Activated CD4-positive, alpha-beta T cell treated with anti-CD3 and anti-CD28 coated beads, Interleukin-10, Interleukin-2, amounts not matched to agents 100 ng/mL and 50 ng/mL, durations not matched to agents 16 hours and 8 hours (primary cell): ENCODE measurements at places on chromosomes 2 and 18.
A peak's percentile ranks its signal among the peaks of the same experiment; 100 is the strongest.

DNA sequence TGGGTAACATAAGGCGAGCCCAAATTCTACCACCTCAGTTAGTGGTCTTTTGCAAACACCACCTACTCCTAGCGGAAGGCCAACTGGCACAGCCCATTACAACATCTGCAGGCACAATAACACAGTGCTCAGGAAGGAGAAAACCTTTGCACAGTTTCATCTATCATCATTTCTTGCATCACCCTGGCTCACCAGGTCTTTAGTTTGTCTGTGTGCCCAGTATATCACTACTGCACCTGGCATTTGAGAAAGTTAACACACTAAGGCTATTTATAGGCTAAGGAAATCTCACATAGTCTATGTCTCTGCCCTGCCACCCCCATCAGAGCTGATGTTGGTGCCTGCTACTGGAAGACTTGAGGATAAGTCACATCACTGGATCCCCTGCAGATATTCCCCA, 484.0 kb downstream of the SATB2 start:
- DNase-seq: no peak

DNA sequence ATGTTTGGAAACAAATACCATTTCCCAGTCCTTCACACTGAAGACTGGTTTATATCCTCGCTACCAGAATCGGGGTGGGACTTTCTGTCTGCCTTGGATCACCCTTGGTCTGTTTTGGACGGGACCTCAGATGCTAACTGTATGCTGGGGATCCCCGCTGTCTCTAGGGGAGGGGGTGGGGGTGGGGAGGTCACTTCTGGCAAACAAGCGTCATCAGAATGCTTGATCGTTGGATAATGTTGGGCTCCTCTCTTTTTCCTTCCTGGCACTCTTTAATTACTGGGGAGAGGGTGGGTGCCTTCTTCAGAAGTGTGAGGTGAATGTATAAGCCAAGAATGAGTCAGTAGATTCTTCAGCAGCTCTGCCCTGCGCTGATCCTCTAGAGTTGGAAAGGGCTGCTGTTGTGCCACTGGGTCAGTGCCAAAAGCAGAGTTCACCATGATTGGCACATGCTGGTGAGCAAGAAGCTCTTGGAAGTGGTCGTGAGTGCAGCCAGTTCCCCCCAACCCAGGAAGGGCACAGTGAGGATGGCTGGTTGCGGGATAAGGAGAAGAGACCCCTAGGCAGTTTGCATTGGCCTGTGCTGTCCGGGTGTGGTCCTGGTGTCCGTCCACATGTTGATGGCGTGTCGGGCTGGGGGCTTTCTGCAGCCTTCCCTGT, 32.2 kb downstream of the DGKD start:
- peak; percentile 32 for DNase-seq

- DNase-seq: no peak
Observed at GRCh38 chr18:52598921-52599320, 258.9 kb downstream of the DCC start.

DNA sequence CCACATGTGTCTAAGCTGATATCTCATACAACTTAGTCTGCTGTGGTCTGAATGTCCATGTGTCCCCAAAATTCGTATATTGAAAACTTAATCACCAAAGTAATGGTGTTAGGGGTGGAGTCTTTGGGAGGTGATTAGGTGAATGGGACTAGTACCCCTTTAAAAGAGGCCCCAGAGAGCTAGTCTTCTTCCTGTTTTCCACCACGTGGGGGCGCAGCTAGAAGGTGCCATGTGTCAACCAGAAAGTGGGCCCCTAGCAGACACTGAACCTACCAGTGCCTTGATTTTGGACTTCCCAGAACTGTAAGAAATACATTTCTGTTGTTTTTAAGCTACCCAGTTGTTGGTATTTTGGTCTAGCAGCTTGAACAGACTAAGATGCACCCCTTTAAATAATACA, 86.6 kb downstream of the ASB1 start:
- peak; percentile 45 for DNase-seq

DNA sequence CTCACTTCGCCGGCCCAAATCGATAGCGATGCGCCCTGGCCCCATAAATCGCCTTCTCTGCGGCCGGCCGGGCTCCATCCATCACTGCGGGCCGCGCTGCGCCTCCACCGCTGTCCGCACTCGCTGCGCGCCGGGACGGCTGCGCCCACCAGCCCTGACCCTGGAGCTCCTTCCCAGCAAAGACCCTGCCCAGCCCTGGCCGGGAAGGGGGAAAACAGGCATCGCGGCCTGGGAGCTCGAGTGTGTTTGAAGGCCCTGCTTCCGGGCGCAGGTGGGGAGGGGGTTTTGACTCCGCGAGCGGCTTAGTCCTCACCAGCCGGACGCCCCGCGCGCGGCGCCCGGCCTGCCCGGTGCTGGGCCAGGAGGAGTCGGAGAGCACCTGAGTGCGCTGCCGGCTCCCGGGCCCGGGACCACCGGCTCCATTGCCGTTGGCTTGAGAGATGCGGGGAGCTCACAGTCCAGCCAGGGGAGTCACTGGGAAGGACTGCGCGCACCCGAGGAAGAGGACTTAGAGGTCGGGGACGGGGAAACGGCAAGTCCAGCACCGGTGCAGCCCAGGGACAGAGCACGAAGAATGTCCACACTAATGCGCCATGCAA, 1.1 kb downstream of the PAX8 start:
- no peak for DNase-seq

GRCh38 chr2:143420313-143420712, 291.1 kb downstream of the ARHGAP15 start:
- DNase-seq: no peak

- no peak for DNase-seq
Observed at GRCh38 chr18:49884465-49884864, 71.1 kb upstream of the ACAA2 start.

GRCh38 chr2:134973241-134974138, 54.9 kb downstream of the CCNT2 start:
- DNase-seq: peak; percentile 51

DNA sequence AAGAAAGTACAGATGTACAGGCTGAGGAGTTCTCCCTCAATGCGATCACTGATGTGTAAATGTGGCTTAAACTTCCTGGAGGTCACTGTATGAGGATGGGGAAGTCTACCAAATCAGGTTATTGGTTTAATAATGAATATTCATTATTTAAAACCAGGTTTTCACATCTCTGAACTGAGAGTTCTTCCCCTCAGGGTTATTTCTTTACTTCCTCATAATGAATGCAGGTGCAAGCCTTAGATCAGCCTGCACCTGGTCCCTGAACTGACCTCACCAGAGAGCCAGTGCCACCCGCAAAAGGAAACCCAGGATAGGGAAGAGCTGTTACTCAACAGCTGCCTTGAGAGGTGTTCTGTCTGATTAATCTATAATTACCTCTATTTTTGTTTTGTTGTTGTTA, 369.0 kb downstream of the EPHA4 start:
- no peak for DNase-seq

GRCh38 chr2:119119076-119119785, 39.3 kb downstream of the C1QL2 start:
- DNase-seq: no peak

DNA sequence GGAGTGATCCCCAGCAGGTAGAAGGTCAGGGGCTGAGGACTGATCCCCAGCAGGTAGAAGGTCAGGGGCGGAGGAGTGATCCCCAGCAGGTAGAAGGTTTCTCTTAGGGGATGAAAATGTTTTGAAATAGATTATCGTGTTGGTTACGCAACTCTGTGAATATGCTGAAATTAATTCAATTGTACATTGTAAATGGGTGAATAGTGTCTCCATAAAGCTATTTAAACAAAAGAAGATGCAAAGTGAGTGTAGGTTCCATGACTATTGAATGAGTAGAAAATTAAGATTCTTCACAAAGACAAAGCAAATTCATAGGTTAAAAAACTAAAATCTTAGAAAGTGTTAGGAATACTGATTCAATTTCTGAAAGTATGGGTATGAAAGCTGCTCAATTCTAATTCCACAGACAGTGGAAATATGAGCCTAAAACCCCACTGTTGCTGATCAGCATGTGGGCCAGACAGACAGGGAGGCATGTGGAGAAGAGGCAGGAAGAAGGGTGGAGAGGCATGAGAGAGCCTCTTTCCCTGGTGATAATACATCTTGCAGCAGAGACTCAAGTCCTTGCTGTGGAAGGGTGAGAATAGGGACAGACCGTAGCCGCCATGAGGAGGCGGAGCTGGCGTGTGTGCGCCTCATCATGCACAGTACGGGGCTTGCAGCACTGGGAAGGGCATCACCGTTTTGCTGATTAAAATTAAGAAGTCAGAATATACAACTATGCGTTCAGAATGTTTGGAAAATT, 85.9 kb upstream of the NFATC1 start:
- no peak for DNase-seq

- no peak for DNase-seq
Observed at GRCh38 chr2:19139386-19139785, 219.0 kb downstream of the OSR1 start.

GRCh38 chr2:201151127-201151981, 31.6 kb upstream of the CASP10 start:
- DNase-seq: peak; percentile 52

DNA sequence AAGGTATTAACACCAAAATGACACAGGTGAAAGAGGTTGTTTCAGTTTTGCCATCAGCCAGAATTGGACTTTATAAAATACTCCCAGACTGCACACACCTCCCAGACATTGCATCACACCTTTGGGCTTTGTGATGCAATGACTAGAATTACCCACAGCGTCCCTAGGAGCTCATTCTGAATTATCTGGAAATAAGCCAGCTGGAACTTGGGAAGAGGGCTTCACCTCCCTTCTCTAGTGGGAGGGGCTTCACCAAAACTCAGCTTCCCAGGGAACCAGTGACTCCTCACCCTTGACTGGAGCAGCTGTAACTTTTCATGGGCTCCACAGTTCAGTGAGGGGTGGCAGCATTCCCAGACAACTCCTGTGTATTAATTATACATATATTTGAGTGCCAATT, 83.1 kb upstream of the BZW1 start:
- DNase-seq: no peak

DNA sequence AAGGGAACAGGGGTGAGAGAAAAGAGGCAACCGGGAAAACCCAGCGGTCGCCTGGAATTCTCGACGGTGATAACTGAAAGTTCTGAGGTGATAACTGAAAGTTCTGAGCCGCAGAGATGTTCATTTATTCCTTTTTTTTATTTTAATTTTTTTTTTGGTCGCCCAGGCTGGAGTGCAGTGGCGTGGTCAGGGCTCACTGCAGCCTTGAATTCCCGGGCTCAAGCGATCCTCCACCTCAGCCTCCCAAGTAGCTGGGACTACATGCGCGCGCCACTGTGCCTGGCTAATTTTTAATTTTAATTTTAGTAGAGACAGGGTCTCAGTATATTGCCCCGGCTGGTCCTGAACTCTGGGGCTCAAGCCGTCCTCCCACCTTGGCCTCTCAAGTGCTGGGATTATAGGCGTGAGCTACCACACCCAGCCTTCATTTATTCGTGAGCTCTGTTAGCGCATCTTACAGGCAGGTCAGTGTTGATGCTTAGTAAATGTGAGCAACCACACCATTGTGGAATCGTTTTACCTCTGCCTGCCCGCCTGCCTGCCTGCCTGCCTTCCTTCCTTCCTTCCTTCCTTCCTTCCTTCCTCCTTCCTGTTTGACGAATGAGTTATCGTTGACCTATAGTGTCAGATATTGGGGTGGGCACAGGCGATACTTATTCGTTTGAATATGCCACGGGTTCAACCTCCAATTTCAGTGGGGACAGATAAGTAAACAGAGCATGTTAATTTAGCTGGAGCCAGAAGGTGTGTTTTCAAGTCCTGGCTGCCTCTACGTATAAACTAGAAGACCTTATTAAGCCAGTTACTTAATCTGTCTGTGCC, 557 bp upstream of the E2F6 start:
- DNase-seq: peak; percentile 35

GRCh38 chr2:205733082-205733481, 50.8 kb downstream of the NRP2 start:
- DNase-seq: no peak
